ENCODE measurements at places on chromosomes 4 and X.

GRCh38 chrX:48827654-48827968 lies 1.3 kb downstream of the ERAS start:
- no peak for DNase-seq

GRCh38 chrX:129523079-129523911 lies at the start of gene SMARCA1:
Gene SMARCA1 (minus strand): TSS chrX:129523490. CDS start chrX:129523370, 120 bp downstream.
- DNase-seq: no peak

- DNase-seq: no peak
Observed at GRCh38 chr4:24544208-24544988, 40.0 kb downstream of the DHX15 start.

DNA sequence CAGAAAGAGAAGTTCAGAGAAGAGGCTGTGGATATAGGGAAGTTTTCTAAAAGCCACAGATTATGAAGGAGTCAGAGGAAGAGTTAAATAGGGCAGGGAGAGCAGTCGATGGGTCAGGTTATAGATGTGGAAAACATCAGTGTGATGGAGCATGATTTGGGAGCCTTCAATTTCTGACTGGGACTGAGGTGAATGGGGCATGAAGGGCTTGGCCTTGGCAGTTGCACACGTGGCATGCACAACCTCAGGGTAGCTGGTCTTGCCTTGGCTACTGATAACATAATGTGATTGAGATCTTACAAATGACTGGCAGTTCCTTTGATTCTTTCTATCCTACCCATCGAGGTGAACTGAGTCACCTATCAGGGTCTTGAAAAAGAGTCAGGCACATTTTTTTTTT lies 59.7 kb downstream of the AFM start:
- DNase-seq: no peak

- DNase-seq: no peak
Observed at GRCh38 chrX:1600406-1601050, 9.1 kb downstream of the AKAP17A start.

DNA sequence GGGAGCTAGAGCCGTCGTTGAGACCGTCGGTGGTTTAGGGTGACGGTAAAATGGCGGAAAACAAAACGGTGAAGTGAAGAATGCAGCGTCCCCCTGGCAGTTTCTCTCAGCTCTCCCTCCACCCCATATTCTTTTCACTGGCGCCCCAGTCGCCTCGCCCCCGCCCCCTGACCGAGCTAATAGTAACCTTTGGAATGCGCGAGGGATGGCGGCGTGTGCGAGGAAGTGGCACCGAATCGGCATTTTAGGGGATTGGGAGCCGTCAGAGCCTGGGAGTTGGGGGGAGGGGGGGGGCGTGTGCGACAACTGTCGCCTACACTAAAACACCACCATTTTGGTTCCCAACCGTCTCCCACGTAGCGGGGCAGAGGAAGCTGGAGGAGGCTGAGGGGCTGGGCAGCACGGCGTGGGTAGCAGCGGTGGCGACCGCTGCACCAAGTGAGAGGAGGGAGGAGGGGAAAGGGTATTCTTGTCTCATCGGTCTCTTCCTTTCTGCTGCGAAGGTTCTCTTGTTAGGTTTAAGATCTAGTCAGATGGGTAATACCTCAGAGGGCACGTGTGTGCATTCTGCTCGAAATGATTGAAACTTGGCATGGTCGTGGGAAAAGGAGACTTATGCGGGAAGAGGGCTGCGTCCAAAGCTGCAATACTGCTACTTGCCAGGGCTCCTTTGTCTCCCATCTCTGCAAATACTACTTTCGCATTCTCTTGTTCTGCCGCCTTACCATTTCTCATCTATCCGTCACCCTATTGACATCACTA lies 840 bp downstream of the ZNF711 start:
- no peak for DNase-seq

GRCh38 chrX:56978172-56978571 lies 17.2 kb downstream of the SPIN3 start:
- no peak for DNase-seq

GRCh38 chrX:134741746-134742145 lies 83.5 kb upstream of the PLAC1 start:
- DNase-seq: no peak

Measured in NCI-H187 treated with DMSO at 0.1 percent for 48 hours (cell line).